T1000 (cell line): ENCODE measurements at places on chromosomes 7 and 10.

DNA sequence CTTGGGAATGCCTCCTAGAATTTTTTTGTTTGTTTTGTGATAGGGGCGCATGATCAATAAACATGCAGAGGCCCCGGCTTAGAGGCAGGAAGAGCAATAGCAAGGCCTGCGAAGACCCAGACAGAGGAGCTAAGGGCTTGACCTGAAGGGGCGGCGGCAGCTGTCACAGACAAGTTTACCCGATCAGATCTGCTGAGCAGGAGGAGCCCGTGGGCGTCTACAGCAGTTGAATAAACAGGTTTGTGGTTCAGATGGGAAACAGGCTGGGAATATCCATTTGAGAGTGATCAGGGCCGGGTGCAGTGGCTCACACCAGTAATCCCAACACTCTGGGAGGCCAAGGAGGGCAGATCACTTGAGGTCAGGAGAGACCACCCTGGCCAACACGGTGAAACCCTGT, 126.0 kb upstream of the CALN1 start:
- no peak for DNase-seq

DNA sequence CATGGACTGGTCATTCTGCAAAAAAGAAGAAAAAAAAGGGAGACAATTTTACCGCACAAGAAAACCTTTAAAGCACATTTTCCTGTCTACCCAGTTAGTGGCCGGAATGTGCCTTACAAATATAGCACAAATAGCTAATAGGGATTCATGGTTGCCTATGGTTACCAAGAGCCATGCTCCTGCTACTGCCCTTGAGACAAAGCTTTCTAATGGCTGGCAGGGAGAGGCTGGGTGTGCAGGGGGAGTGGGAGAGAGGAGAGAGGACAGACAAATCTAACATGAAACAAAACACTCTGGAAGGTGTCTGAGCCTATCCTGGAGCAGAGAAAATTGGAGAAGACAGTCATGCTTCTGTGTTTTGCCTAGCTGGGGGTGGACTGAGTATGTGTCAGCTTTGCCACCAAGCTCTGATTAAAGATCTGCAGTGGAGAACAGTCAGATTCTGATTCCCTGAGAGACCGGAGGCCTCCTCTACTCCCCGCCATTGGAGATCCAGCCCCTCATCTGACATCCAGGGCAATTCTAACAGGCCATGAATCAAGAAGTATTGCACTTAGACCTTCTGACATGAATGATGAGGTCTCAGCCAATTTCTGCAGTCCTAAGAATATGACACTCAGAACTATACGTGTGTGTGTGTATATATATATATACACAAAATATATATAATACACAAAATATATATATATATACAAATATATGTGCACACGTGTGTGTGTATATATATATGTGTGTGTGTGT, 80.2 kb downstream of the PRTFDC1 start:
- no peak for DNase-seq

- no peak for DNase-seq
Observed at GRCh38 chr10:101848894-101849351, 5.3 kb upstream of the KCNIP2 start.

GRCh38 chr7:3197567-3198213, 103.4 kb upstream of the SDK1 start:
- DNase-seq, result no peak

- no peak for DNase-seq
Observed at GRCh38 chr7:15891151-15891881, 204.8 kb upstream of the MEOX2 start.

GRCh38 chr7:69599286-69599954, 1.1 kb downstream of the AUTS2 start:
- no peak for DNase-seq

- no peak for DNase-seq
Observed at GRCh38 chr7:65387891-65388290, 14.2 kb downstream of the ZNF92 start.

DNA sequence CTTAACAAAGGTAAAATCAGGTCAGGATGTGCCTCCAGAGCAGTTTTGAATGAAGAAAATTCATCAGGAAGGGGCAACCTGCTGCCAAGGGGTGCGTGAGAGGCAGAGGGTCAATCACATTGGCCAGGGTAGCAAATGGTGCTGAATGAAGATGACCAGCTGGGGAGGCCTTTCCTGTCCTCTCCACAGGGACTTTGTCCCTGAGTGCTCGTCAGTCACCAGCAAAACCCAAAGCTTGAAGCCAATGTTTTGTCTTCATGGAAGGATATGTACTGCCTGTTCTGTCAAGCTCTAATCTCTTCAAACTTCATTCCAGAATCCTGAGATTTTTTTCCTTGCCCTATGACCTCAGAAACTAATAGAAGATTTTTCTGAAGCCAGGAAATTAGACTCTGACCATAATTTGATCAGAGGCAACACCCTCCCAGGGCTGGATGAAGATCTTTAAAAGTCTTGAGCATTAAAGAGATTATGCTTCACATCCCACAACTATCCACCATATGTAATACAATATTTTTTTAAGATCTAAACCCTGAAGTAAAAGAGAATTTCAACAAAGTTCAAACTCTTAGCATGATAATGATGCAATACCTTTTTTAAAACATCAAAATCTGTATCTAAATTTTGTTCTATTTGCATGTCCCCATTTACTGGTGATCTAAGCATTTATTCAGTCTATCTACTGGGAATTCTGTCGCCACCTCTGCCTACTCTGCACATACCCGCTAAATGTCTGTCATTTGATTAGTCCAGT, 243.0 kb downstream of the SNX13 start:
- DNase-seq, result no peak

DNA sequence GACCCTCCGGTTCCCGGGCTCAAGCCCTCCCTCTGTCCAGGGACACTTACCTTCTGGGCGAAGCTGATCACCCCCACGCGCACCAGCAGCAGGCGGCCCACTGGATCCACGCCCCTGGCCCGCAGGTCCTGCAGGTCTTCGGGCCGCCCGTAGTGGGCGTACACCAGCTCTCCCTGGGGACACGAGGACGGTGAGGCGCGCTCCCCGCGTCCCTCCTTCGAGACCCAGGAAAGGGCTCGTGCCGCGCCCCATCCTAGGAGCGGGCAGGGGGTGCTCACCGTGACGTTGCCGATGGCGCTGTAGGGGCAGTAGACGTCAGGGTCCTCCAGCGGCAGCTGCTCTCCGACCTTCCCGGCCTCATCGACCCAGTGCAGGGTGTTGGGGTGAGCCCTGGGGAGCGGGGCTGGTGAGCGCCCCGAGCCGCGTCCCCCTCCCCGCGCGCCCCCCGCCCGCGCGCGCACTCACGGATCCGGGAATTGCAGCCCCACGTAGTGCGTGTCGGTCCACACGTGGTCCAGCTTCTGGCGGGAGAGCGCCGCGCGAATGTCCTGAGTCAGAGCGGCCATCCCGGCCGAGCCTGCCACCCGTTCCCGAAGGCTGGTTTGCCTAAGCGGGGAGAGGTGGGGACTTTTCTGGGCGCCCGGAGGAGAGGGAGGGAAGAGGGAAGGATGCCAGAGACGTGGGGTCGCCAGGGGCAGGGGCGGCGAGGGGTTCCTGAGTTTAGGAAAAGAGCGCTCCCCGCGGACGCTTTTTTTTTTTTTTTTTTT, 8.2 kb downstream of the TFR2 start:
- DNase-seq, result no peak

DNA sequence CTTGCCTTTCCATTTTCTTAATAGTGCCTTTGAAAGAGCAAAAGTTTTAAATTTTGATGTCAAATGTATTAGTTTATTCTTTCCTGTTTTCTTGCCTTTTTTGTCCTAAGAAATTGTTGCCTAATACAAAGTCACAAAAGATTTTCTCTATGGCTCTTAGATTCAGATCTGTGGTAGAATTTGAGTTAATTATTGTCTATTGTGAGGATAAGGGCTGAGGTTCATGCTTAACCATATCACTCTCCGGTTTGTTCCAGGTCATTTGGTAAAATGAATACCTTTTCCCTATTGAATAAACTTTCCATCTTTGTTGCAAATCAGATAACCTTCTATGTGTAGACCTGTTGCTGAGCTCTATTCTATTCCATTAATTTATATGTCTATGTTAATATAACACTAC, 96.0 kb downstream of the NOD1 start:
- DNase-seq, result no peak

- DNase-seq, result no peak
Observed at GRCh38 chr7:29019896-29020295, 61.8 kb upstream of the TRIL start.

DNA sequence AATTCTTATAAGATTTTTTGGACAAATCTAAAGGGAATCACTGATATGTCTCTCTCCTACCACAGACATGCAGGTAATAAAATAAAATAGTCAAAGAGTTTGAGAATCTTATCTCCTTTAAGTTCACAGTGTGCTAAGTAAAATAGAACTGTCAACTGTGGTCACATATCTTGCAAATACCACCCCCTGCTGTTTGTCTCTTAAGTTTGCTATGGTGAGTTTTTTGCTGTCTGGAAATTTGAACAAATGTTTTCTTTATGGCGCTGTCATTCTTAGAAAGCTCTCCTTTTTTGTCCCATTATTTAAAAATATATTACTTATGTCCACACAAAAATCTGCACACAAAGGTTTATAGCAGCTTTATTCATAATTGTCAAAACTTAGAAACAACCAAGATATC, 19.6 kb downstream of the GIMAP5 start:
- no peak for DNase-seq

DNA sequence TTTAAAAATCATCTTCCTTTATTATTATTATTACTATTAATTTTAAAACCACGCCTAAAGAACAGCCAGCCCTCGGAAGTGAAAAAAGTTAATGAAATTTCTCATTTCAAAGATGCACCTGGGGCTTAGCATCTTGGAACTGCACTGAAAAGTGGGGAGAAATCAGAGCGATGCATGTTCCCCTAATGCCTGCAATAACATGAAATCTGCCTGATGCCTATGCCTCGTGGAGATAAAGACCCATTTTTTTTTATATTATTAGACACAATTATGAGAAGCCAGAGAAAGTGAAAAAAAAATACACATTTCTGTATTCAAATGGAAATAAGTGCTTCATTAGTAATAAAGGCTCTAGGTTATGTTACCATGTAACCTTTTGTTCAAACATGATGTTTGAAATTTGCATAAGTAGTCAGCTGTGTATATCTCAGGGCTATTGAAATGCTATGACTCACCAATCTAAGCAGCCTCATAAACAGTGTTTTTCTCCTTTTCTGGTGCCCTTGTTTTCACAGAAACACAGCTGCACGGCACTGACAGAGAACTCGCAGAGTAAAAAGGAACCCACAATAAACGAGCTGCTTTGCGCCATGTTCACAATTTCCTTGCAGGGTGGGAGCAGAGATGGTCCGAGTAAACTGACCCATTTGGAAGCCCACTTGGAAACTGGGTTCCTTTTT, 175.8 kb upstream of the PRKCQ start:
- DNase-seq, result no peak

GRCh38 chr7:84137812-84138211, 56.8 kb downstream of the SEMA3A start:
- no peak for DNase-seq

DNA sequence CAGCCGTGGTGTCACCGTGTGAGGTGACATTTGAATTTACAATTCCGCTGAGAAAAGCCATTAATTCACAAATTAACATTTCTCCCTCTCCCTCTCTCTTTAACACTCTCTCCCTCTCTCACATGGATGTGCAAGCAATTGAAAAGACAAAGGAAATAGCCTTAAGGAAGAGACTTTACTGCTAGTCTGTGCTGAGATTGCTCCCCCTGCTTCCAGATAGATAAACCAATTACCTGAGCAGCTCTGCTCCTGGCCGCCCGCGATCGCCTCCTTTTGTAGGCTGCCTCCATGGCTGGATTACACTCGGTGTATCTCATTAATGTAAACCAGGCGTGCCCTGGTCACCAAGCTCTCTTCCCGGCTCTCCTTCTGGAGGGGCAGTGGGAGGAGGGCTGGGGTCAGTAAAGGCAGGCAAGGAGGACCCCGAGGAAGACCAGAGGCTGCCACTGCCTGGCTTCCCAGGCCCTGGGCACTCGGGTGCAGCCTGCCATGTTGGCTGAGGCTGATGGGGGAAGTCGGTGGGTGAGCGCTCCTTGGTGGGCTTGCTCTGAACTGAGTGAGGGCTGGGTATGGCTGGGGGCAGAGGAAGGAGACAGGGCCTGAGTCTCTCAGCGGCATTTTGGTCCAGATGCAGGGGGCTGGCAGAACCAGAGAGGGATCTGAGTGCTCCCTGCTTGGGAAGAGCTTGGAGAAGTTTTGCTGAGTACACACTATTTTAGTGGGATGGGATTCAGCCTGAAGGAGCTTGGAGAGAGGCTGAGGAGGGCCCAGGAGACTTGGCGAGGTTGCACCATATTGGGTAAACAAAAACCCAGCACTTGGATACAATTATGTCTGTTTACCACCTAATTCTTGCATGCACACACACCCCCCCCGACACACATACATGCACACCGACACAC, 42.9 kb downstream of the PAX2 start:
- DNase-seq, result no peak

DNA sequence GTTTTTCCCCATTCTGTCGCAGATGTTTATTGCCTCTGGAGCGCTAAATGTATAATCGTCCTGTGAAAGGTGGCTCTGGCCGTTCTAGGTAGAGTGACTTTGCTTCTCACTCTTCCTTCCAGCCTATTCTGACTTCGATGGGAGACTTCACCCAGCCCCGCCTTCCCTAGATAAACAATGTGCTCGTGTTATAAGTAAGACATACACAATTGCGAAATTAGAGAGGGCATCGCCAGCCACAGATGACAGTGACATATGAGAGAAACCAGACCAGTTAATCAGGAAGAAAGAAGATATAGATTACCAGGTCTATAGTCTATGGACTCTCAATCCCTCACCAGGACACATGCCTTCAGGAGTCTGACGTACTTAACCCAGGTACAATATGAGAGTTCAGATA, 1050.5 kb upstream of the AUTS2 start:
- no peak for DNase-seq

GRCh38 chr7:140081774-140082425, 19.1 kb upstream of the PARP12 start:
- no peak for DNase-seq

- no peak for DNase-seq
Observed at GRCh38 chr7:69036301-69036700, 562.0 kb upstream of the AUTS2 start.

- DNase-seq, result no peak
Observed at GRCh38 chr10:46294641-46295220, 7.9 kb downstream of the ANTXRL start.

DNA sequence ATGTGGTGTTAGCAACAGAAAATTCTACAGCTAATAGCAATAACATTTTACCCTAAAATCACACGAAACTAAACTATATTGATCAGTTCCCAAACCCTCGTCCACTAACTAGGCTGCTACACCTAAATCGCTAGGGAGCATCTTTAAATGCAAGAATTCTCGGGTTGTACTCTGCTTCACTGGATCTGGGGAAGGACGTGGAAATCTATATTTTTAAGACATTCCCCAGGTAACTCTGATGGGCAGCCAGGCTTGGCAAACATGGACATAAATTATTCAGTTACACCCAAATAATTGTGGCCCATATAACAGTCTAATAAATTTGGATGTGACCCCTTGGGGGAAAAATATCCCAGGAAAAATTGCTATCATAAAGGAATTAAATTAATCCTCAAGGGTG, 36.3 kb upstream of the NFE2L3 start:
- DNase-seq, result no peak

DNA sequence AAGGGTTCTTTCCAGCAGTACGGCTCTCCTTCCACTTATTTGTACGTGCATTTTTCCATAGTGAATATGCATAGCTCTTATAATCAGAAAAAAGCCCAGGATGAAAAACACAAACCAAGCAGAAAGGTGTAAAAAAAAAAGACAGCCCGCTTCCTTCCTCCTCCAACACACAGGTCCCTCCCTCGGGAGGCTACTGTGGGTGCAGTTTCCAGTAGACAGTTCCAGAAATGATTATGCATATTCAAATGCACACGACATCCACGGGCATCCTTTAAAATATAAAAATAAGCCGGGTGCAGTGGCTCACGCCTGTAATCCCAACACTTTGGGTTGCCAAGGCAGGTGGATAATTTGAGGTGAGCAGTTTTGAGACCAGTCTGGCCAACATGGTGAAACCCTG, 59.9 kb downstream of the TNRC18 start:
- no peak for DNase-seq
